NCI-H1694 treated with DMSO at 0.1 percent for 48 hours (cell line): ENCODE measurements at places on chromosomes 3 and 15.

- DNase-seq: no peak
These were observed 9.3 kb downstream of the GXYLT2 start for GRCh38 chr3:72896996-72897757.

GRCh38 chr3:46921871-46922271 is 44.4 kb downstream of the PTH1R start:
- no peak for DNase-seq

DNA sequence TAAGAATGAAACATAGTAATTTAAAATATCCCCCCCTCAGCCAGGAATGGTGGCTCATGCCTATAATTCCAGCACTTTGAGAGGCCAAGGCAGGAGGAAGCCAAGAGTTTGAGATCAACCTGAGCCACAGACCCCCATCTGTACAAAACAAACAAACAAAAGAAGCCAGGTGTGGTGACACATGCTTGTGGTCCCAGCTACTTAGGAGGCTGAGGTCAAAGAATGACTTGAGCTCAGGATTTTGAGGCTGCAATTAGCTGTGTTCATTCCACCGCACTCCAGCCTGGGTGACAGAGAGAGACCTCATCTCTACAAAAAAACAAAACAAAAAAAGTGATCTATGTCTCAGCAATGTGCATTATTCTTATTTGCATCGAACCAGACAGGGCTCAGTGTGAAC is 800.8 kb downstream of the MCTP2 start:
- DNase-seq: no peak

DNA sequence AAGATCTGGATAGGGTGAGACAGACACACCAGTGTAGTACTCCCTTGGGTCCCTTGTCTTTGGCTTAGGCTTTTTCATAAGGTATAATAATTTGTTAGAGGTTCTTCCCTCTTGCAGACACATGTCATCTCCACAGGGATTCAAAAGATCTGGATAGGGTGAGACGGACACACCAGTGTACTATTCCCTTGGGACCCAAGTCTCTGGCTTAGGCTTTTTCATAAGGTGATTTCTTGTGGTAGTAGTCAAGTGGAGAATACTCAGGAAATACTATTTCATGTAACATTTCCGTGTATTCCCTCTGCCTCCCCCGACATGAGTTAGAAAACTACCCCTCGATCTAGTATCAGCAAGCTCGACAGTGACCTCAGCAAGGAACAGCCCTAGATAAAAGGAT is 954 bp upstream of the MAPKBP1 start:
- no peak for DNase-seq
